ENCODE measurements at places on chromosomes 4 and X.

DNA sequence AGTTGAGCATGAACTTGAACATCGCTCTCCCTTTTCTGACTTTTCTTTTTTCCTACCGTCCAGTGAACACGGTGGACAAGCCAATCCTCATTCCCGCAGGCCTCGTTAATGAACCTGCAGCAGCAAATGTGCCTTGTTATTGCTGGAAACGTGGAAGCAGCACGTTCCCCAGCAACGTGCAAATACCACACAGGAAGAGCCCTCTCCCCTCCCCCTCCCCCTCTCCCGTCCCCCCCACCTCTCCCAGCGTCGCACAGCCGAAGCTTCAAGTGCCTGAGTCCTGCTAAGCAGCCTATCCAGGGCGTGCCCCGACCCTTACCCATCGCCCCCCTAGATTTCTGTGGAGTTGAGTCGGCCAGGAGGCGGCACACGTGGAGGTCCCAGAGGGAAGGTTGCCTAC lies 219.9 kb downstream of the BCOR start:
- no peak for DNase-seq

DNA sequence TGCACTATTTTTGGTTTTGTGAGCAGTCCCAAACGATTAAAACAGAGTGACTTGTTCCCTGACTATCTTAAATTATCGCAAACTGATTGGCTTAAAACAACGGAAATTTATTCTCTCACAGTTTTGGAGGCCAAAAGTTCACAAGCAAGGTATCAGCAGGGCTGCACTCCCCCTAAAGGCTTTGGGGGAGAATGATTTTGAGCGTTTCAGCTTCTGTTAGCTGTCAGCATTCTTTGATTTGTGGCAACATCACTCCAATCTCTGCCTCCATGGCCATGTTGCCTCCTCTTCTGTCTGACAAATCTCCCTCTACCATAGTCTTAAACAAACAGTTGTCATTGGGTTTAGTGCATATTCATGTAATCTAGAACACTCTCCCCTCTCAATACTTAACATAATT lies 459.6 kb upstream of the ATOH1 start:
- no peak for DNase-seq

DNA sequence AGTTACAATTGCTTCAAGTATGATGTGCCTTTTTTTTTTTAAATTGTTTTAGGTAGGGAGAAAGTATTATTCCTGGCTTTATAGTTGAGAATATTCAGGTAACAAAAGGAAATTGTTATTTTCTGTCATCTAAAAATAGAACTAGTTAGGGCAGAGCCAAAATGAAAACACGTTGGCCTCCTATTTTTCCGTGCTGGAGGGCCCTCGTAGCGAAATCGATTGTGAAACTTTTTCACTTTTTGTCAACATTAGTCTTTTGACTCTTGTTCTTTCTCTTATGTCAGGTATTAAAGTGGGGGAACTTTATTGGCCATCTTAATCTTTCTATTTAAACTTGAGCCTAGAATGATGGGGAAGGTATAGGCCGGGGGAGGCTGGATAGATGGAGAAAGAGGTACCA lies 104.9 kb downstream of the ARHGAP10 start:
- DNase-seq = no peak

- no peak for DNase-seq
Observed at GRCh38 chr4:6049985-6050384, 31.8 kb upstream of the C4orf50 start.

DNA sequence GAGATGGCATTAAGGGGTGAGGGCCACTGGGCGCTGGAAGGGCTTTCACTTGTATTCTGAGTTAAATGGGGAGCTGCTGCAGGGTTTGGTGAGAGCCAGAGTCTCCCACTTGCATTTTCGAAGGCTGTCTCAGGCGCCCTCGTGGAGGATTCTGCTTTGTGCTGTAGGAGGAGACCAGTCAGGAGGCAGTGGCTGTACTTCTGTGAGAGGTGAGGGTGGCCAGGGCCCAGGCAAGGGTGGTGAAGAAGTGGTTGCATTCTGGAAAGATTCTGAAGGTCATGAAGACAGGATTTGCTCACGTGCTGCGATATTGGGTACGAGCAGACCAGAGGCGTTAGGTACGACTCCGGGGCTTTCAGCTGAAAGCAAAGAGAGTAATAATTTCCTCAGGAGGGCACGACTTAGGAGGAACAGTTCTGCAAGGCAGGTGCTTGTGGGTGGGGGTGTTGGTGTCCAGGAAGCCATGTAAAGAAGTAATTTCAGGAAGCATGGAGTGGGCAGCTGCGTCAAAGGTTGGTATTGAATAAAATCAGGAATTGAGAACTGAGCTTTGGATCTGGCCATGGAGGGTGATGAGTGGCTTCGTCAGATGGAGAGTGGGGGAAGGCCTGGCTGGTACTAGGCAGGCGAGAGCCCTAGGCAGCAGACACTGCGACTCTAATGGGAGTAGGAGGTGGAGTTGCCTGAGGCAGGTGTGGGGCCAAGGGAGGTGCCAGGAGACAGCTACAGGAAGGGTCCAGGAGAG lies 18.2 kb downstream of the PIGG start:
- no peak for DNase-seq

GRCh38 chr4:1768367-1769034 lies 24.6 kb upstream of the FGFR3 start:
- no peak for DNase-seq

GRCh38 chr4:80307774-80308465 lies 27.6 kb upstream of the CFAP299 start:
- DNase-seq = no peak

- DNase-seq = no peak
Observed at GRCh38 chr4:110372485-110372884, 103.5 kb upstream of the ENPEP start.

DNA sequence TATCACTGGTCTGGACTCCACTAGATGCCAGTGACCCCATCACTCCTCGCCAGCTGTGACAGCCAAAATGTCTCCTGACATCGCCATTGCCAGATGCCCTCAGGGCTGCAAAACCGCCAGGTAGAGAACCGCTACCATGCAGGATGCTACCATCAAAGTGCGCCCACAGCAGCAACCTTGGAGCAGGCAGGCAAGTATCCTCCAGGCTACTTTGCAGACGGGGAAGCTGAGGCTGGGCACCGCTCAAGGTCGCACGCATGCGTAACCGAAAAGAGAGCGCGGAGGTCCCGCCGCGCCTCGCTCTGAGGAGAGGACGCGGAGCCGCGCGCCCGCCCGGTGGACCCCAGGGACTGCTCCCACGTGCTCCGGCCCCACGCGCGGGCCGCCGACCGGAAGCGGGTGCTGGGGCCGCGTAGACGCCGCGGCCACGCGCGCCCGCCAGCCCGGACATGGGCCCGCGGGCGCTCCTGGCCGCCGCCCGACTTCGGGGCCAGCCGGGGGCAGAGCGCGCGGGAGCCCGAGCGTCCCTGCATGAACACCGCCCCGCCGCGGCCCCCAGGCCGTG lies at the start of gene STS:
STS (plus strand) TSS at position 300 of the 565 bp plus-strand sequence. CDS start 105,488 bp downstream, outside the sequence.
- DNase-seq = no peak

- DNase-seq = no peak
Observed at GRCh38 chr4:110348711-110349383, 127.1 kb upstream of the ENPEP start.

DNA sequence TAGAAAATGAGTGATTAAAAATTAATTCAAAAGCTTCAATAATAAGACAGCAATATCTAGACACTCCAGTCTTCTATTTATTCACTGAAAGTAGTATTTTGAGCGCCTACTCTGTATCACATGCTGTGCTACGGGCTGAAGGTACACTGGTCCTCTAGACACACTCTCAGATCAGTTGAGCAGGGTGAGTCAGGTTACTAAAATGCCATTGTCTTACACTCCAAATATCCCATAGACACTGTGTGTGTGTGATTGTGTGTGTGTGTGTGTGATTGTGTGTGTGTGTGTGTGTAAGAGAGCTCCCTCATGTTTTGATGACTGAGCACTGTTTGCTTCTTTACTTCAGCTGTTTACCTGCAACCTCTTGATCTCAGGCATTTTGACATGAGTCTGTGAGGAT lies 342.8 kb upstream of the BOD1L1 start:
- DNase-seq = no peak

GRCh38 chr4:38914854-38915253 lies 47.2 kb downstream of the FAM114A1 start:
- no peak for DNase-seq

GRCh38 chr4:169205075-169205743 lies 65.5 kb downstream of the SH3RF1 start:
- DNase-seq = no peak

DNA sequence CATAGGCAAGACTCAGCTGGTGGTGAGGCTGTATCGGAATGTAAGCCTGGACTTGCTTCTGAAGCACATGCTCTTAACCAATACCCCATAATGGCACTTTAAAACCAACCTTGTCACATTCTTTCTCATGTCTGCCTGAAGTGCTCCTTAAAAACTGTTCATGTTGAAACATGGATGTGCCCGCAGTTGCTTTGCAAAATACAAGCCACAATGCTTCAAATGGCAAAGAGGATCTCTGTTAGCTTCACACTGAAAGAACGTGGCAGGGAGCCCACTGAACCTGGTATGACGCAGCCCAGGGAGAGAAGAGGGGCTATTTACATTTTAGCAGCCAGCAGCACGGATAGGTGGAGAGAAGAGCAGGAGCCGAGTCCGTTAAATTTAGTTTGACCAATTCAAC lies 29.3 kb downstream of the SOD3 start:
- no peak for DNase-seq

DNA sequence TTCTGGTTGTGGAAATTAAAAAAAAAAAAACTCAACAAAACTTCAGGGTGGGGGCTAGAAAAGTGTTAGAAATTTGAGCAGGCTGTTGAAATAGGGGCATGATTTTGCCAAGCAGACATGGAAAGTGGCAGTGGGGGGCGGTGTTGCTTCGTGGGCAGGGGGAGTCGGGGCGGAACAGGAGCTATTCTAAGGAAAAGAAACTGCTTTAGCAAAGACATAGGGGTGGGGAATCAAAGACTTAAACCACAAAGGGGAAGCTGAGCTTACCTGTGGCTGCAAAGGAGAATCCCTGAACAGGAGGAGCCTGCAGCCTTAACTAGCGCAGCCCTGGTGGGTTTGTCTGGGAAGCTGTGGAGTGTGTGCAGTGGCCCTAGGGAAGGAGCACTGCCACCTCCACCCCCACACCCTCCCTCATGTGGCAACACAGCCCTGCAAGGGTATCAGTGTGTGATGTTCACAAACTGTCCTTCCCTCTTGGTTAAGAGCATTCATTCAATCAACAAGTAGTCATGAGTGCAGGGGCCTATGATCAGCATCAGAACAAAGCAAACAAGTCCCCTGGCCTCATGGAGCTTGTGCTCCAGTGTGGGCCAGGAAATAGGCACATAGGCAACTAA lies 20.5 kb downstream of the SEL1L3 start:
- no peak for DNase-seq

DNA sequence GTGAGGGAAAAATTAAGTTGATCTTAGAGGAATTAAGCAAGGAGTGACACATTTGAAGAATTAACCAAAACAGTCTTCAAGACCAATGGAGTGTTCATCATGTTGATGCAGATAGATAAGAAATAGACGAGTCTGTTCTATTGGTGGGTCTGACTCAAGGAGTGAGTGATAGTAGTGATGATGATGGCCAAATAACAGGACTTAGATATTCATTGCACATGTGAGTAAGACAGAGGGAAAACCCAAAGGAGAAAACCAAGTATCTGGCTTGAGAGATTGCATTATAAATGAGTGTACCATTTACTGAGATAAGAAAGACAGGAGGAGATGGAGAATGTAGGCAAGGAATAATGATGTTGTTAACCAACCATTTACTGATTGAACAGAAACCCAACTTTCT lies 321.3 kb downstream of the ADGRL3 start:
- no peak for DNase-seq

DNA sequence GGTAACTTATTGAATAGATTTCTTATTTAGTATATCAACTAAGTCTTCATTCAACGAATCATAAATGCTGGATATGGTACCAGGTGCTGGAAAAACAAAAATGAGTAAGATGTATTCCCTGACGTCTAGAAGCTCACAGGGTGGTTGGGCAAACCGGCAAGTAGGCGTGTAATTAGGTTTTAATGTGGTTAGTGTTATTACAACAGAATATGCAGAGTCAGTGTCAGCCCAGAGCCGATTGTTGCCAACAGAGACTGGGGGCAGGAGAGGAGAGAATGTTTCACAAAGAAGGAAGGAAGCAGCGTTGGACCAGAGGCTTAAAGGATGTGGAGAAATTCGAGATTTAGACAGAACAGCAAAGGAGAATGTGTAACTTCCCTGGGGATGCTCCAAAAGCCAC lies 111.7 kb downstream of the TENM3 start:
- DNase-seq = no peak

DNA sequence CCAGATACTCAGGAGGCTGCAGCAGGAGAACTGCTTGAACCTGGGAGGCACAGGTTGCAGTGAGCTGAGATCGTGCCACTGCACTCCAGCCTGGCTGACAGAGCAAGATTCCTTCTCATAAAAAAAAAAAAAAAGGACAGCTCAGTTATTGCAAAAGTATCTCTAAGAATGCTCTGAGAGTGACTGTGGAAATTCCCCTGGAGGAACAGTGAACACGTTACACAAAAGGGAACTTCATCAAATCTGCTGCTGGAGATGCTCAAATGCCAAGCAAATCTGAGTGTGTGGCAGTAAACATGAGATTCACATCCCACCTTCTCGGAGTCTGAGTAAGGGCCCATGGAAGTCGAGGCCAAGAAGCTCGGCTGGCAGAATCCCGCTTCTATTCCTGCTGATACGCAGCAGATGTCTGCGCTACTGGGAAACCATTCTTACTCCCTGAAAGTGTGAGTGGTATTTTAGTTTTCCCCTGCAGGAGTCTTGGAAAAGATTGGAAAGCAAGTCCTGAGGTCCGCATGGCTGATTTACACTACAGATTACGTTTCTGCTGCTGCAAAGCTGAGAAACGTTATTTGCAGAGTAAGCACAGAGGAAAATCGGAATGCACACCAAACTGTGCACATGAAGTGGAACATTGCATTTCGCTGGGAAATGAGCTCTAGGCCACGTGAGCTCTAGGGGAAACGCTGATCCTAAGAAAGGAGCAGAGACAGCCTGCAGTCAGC lies 162.9 kb downstream of the NSUN7 start:
- DNase-seq = peak; percentile 51

- DNase-seq = no peak
Observed at GRCh38 chrX:57519578-57520118, 72.2 kb upstream of the ZXDB start.

DNA sequence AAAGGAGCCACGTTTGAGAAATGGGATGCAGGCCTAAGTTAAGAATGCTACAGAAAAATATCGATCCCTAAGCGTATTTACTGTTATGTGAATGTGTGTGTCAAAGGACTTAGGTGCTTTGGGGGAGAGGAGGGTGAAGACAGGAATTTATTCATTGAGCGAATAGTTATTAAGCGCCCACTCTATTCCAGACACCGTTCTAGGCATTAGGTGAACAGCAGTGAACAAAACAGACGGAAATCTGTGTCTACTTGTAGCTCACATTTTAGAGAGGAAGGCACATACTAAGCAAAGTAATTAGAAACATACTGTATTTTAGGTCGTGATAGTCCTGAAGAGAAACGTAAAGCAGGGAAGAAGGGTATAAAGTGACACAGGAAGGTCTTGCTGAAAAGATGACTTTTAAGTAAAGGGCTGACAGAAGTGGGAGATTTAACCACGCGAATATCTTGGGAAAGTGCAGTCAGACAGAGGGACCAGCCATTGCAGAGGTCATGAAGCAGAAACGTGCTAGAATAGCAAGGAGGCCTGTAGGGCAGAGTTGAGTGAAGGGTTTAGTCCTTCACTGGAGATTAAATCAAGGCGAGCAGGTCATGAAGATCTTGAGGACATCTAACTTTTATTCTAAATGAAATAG lies 541 bp downstream of the AIMP1 start:
- DNase-seq = no peak

All from GM04503 (cell line).